Effector memory CD8-positive, alpha-beta T cell (primary cell): ENCODE measurements at places on chromosomes 3 and 15.

DNA sequence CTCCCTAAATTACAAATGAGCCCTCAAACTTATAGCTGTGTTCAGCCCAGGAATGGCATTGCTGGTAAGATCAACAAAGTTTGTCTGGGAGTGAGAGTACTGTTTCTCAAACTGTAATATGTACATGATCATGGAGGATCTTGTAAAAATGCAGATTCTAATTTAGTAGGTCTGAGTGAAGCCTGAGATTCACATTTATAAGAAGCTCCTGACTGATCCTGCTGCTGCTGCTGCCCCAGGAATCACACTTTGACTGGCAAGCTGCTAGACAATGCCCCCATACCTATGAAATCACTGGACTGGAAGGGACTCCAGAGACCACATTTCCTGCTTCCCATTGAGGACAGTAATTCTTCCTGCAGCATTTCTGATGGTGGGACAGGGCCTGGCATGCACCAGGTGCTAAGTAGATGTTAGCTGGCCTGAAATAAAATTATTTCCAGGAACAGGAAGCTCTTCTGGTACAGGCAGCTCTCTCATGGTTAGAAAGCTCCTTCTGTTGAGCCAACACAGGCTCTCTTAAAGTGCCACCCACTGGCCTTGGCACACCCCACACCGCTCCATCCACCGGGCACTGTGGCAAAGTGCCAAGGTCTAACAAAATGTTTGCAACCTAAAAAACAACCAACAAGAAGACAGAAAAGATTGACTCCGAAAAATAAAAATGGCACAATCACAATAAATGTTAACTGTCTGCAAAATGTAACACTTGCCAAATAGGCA is 36.7 kb upstream of the ZNF710 start:
- no peak for DNase-seq
- peaks cover 2% of the 10 kb centered on the region for H3K36me3 ChIP-seq
- H3K4me1 ChIP-seq, result no peaks in the 10 kb centered on the region
- no peak overlapping the region for H3K27ac ChIP-seq
- H3K4me3 ChIP-seq, result no peak overlapping the region

- H3K27ac ChIP-seq, result no peak overlapping the region
- H3K4me3 ChIP-seq, result no peak overlapping the region
- H3K4me1 ChIP-seq, result no peaks in the 10 kb centered on the region
Measured at GRCh38 chr15:81950841-81951414, 94.9 kb downstream of the MEX3B start.

- no peaks in the 10 kb centered on the region for H3K4me1 ChIP-seq
- no peaks in the 10 kb centered on the region for H3K36me3 ChIP-seq
- H3K4me3 ChIP-seq, result no peak overlapping the region
- H3K27ac ChIP-seq, result no peak overlapping the region
Measured at GRCh38 chr3:121855555-121855954, 20.5 kb downstream of the EAF2 start.

- DNase-seq, result no peak
- peak overlapping the region; percentile 99 for H3K27ac ChIP-seq
- no peaks in the 10 kb centered on the region for H3K27me3 ChIP-seq
- peak overlapping the region; percentile 98 for H3K4me3 ChIP-seq
Measured at GRCh38 chr3:39384665-39385000, 1.5 kb downstream of the SLC25A38 start.

DNA sequence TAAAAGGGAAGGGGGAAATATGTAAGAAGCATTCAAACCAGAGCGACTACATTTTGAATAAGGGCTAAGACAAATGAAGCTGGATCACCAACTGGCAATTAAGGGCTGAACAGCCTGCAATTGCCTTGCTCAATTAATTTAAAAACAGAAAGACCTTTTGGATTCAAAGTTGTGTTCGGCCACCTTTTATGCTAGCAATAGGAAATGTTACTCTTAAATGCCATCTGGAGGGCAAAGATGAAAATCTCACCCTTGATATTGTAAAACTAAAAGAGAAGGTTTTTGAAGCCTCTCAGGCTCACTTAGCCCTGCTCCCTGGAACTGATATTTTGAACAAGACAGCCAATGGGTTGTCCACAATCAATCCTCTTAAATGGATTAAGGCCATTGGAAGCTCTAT is 44.2 kb downstream of the ACAD9 start:
- peak overlapping the region; percentile 80 for H3K27ac ChIP-seq
- no peaks in the 10 kb centered on the region for H3K27me3 ChIP-seq
- H3K36me3 ChIP-seq, result no peaks in the 10 kb centered on the region
- peak overlapping the region; percentile 76 for H3K4me3 ChIP-seq
- DNase-seq, result no peak
- peaks cover 17% of the 10 kb centered on the region for H3K4me1 ChIP-seq

DNA sequence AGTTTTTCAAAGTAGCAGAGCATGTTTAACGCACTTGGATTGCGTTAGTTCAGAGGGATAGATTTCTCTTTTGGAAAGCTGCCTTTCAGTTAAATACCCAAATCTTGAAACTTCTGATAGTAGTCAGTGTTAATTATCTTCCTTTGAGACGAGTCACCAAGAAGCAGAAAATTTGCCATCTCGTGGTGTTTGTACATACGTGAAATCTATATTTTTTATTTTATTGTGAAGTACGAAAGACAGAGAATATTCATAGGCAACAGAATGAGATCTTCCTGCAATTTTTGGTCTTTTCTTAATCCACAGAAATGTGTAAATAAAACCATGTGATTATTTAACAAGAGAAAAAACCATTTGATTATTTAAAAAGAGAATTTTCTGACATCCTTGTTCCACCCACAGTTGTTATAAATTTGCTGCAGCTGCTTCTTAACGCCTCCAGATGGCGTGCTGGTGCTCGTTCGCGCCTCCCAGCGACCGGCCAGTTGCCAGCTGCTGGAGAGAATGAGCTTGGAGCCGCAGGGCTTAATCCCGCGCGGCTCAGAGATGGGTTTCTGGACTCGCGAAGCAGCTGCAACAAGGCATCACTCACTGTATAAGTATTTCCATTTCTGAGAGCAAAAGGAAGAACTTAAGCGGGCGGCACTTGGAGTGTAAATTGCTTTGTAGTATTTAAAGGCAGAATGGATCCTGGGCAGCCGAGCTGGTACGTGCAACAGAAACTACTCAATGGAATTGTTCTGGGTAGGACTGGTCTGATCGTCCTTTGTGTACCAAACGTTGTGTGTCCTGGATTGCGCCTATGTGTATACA is 10.5 kb upstream of the SLITRK3 start:
- H3K4me3 ChIP-seq, result no peak overlapping the region
- H3K36me3 ChIP-seq, result no peaks in the 10 kb centered on the region
- no peaks in the 10 kb centered on the region for H3K27me3 ChIP-seq
- H3K27ac ChIP-seq, result no peak overlapping the region

GRCh38 chr15:100141311-100142001 is 200.3 kb downstream of the ADAMTS17 start:
- H3K36me3 ChIP-seq, result no peaks in the 10 kb centered on the region
- H3K4me1 ChIP-seq, result peaks cover 4% of the 10 kb centered on the region
- no peak overlapping the region for H3K4me3 ChIP-seq
- no peak overlapping the region for H3K27ac ChIP-seq

- peaks cover under 1% of the 10 kb centered on the region for H3K36me3 ChIP-seq
- H3K27ac ChIP-seq, result no peak overlapping the region
- peaks cover under 1% of the 10 kb centered on the region for H3K4me1 ChIP-seq
- peaks cover 7% of the 10 kb centered on the region for H3K27me3 ChIP-seq
Measured at GRCh38 chr15:98858610-98859023, 149.0 kb downstream of the PGPEP1L start.

- H3K4me1 ChIP-seq, result no peaks in the 10 kb centered on the region
- DNase-seq, result no peak
- no peaks in the 10 kb centered on the region for H3K36me3 ChIP-seq
- H3K4me3 ChIP-seq, result no peak overlapping the region
Measured at GRCh38 chr3:31274326-31275024, 258.2 kb upstream of the STT3B start.

- no peaks in the 10 kb centered on the region for H3K4me1 ChIP-seq
- H3K27me3 ChIP-seq, result peaks cover 29% of the 10 kb centered on the region
- H3K27ac ChIP-seq, result no peak overlapping the region
- H3K36me3 ChIP-seq, result peaks cover 3% of the 10 kb centered on the region
Measured at GRCh38 chr3:156256945-156257344, 136.6 kb downstream of the KCNAB1 start.

- H3K4me1 ChIP-seq, result peaks cover 12% of the 10 kb centered on the region
- H3K36me3 ChIP-seq, result peaks cover 8% of the 10 kb centered on the region
- H3K27ac ChIP-seq, result no peak overlapping the region
- H3K27me3 ChIP-seq, result peaks cover 33% of the 10 kb centered on the region
- no peak for DNase-seq
Measured at GRCh38 chr3:46892285-46893145, 15.0 kb downstream of the PTH1R start.

- H3K27me3 ChIP-seq, result no peaks in the 10 kb centered on the region
- peaks cover 4% of the 10 kb centered on the region for H3K4me1 ChIP-seq
- H3K27ac ChIP-seq, result no peak overlapping the region
- peaks cover 4% of the 10 kb centered on the region for H3K36me3 ChIP-seq
Measured at GRCh38 chr3:67416703-67417102, 237.7 kb downstream of the SUCLG2 start.

- H3K4me1 ChIP-seq, result peaks cover 52% of the 10 kb centered on the region
- DNase-seq, result no peak
- H3K36me3 ChIP-seq, result peaks cover 77% of the 10 kb centered on the region
- H3K4me3 ChIP-seq, result no peak overlapping the region
- H3K27me3 ChIP-seq, result no peaks in the 10 kb centered on the region
- peak overlapping the region; percentile 91 for H3K27ac ChIP-seq
Measured at GRCh38 chr15:93026380-93026817, 62.6 kb downstream of the RGMA start.

GRCh38 chr3:171254315-171254714 is 205.9 kb downstream of the TNIK start:
- H3K36me3 ChIP-seq, result no peaks in the 10 kb centered on the region
- DNase-seq, result no peak
- peak overlapping the region; percentile 93 for H3K27ac ChIP-seq
- H3K27me3 ChIP-seq, result no peaks in the 10 kb centered on the region

GRCh38 chr3:122957707-122958689 is 69.6 kb downstream of the SEMA5B start:
- DNase-seq, result no peak
- peaks cover 35% of the 10 kb centered on the region for H3K27me3 ChIP-seq
- H3K4me3 ChIP-seq, result no peak overlapping the region
- peaks cover 2% of the 10 kb centered on the region for H3K4me1 ChIP-seq
- H3K27ac ChIP-seq, result no peak overlapping the region

- DNase-seq, result no peak
- no peaks in the 10 kb centered on the region for H3K36me3 ChIP-seq
- no peak overlapping the region for H3K4me3 ChIP-seq
- no peak overlapping the region for H3K27ac ChIP-seq
- H3K4me1 ChIP-seq, result peaks cover 9% of the 10 kb centered on the region
- no peaks in the 10 kb centered on the region for H3K27me3 ChIP-seq
Measured at GRCh38 chr3:108300103-108300849, 3.9 kb downstream of the HHLA2 start.

- no peak overlapping the region for H3K4me3 ChIP-seq
- no peaks in the 10 kb centered on the region for H3K36me3 ChIP-seq
- H3K4me1 ChIP-seq, result peaks cover 17% of the 10 kb centered on the region
- no peak overlapping the region for H3K27ac ChIP-seq
- H3K27me3 ChIP-seq, result peaks cover 12% of the 10 kb centered on the region
- DNase-seq, result no peak
Measured at GRCh38 chr15:101010781-101011180, 91.6 kb downstream of the LRRK1 start.

DNA sequence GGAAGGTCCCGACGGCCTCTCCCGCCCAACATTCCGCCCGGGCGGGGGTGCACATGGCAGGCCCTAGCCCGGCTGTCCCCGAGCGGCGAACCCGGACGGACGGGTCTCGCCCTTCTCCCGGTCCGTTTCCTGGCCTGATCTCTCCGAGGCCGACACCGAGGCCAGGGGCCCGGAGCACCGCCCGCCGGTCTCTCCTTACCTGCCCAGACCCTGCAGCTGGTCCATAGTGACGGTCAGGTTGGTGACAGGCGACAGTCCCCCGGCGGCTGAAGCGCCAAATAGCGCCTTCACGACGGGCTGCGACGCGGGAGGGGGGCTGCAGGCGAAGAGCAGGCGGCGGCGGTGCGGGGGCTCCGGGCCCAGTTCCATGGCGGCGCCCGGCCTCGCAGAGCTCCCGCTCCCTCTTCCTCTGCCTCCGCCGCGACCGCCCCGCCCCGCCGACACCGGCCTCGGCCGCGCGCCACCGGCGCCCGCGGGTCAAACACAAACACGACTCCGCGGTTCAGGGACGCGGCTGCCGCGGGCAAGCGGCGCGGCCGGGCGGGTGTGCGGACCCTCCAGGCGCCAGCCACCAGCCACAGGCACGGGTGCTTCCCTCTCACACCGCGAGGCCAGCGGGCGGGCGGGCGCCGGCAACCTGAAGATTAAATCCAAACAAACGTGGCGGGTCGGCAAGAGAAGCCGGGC is 495 bp downstream of the CDC25A start:
- H3K27ac ChIP-seq, result peak overlapping the region; percentile 74
- peak; percentile 5 for DNase-seq
- H3K27me3 ChIP-seq, result peaks cover 12% of the 10 kb centered on the region
- H3K4me1 ChIP-seq, result peaks cover 17% of the 10 kb centered on the region
- peaks cover 4% of the 10 kb centered on the region for H3K36me3 ChIP-seq

- DNase-seq, result no peak
- no peak overlapping the region for H3K27ac ChIP-seq
- H3K27me3 ChIP-seq, result no peaks in the 10 kb centered on the region
- H3K4me1 ChIP-seq, result no peaks in the 10 kb centered on the region
Measured at GRCh38 chr3:58848826-58849225, 182.3 kb upstream of the FAM3D start.

DNA sequence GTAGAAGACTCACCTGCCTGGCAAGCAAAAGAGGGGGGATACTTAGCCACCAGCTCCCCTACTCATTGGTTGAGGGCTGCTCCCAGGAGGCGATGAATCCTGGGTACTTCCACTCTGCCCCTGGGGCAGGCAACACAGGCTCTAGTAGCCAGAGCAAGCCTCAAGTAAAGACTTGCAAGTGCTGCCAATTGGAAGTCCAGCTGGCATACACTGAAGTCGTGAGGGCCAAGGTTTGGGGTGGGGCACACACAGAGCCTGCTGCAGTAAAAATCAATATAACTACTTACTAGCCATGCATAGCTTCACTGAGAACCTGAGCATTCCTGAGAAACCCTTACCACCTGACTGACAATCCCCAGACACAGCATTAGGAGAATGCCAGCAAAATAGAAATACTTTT is 123.0 kb upstream of the EIF1B start:
- no peak overlapping the region for H3K27ac ChIP-seq
- no peaks in the 10 kb centered on the region for H3K4me1 ChIP-seq
- no peak for DNase-seq
- H3K36me3 ChIP-seq, result no peaks in the 10 kb centered on the region
- H3K27me3 ChIP-seq, result peaks cover 12% of the 10 kb centered on the region

DNA sequence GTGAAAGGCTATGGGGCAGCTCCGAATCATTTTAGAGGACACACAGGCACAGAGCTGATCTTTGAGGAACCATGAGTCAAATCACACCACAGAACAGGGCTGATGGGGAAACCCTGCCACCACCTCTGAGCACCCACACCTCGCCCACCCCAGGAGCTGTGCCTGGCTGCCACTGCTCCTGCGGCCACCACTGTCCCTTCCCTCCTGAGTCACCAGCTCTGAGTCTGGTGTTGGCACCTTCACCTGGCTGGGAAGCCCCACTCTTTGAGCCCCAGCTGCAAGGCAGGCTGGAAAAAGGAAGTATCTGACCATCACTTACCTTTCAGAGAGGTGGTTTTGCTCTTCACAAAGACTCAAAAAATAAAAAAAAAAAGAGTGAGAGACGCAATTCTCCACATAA is 63.6 kb upstream of the MEF2A start:
- peaks cover 8% of the 10 kb centered on the region for H3K4me1 ChIP-seq
- H3K27me3 ChIP-seq, result peaks cover 43% of the 10 kb centered on the region
- no peak for DNase-seq
- no peak overlapping the region for H3K4me3 ChIP-seq
- H3K36me3 ChIP-seq, result peaks cover 4% of the 10 kb centered on the region
- H3K27ac ChIP-seq, result no peak overlapping the region

GRCh38 chr15:27638958-27639357 is 460.2 kb downstream of the OCA2 start:
- no peak for DNase-seq
- no peak overlapping the region for H3K27ac ChIP-seq
- no peaks in the 10 kb centered on the region for H3K4me1 ChIP-seq
- no peaks in the 10 kb centered on the region for H3K27me3 ChIP-seq
- H3K36me3 ChIP-seq, result no peaks in the 10 kb centered on the region
- H3K4me3 ChIP-seq, result no peak overlapping the region
